Fibroblast of villous mesenchyme (primary cell): ENCODE measurements at places on chromosomes 1 and 21. TPM values are rescaled to one million over a fixed set of nuclear protein-coding genes. Genes with fewer than 3 reads are reported as not detected.

Gene RABIF
- 5.5 and 6.9 TPM in 2 replicates for total RNA-seq

Gene CSF3R
- total RNA-seq = 0.32 TPM in 1 of 2 replicates, not detected in the other

Gene DNAJC28
- total RNA-seq = 1.9 and 2.2 TPM in 2 replicates

Gene DIO1
- total RNA-seq = not detected in 2 replicates

Gene ATAD3C
- total RNA-seq = under 0.01 and 0.32 TPM in 2 replicates

Gene CAPN8
- total RNA-seq = not detected in 2 replicates

Gene KRTAP11-1
- not detected in 2 replicates for total RNA-seq

Gene KRTAP13-2
- not detected in 2 replicates for total RNA-seq

Gene ZNF670
- 2.9 and 4.3 TPM in 2 replicates for total RNA-seq

GRCh38 chr1:45260244-45260643 lies 53.8 kb upstream of the ZSWIM5 start:
- peak; percentile 20 for DNase-seq

DNA sequence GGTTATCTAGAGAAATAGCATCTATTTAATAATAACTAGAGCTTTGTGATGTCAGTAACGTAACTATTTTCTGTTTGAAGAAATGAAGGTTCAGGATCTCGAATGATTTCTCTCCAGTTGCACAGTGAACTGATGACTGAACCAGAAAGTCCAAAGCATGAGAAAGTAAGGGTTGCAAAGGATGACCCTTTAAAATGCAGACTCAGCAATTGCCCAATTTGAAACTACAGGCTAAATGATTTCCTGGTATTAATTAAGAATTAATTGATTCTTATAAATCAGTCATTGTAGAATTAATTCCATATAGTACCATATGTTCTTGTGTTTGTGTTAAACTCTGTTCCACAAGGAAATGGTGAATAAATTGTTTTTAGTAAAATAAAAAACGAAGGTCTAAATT lies 318.6 kb downstream of the NFIA start:
- DNase-seq = no peak

- no peak for DNase-seq
Observed at GRCh38 chr1:192729500-192729899, 79.3 kb upstream of the RGS2 start.

GRCh38 chr1:177915641-177916040 lies 54.2 kb downstream of the SEC16B start:
- DNase-seq = no peak

GRCh38 chr1:60978421-60979357 lies 103.7 kb upstream of the NFIA start:
- peak; percentile 65 for DNase-seq

GRCh38 chr1:16204634-16205333 lies 7.7 kb downstream of the ARHGEF19 start:
- DNase-seq = peak; percentile 26

GRCh38 chr1:236716160-236716559 lies 29.9 kb downstream of the ACTN2 start:
- no peak for DNase-seq

DNA sequence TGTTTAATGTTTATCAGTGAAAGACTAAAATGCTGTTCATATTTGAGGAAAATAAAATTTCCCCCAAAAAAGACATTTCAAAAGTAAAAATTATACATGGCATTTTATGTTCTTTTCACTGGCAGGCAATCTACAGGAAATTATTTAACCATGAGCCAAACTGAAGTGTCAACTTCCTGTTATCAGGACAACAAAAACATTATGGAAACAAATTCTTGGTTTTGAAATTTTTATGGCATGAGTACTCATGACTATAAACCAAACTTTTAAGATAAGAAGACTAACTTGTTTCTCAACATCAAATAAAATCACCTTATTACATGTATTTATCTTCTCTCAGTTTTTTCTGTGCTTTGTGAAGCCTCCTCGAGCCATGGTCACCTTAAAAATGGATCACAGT lies 698.6 kb downstream of the LTN1 start:
- DNase-seq = peak; percentile 88

DNA sequence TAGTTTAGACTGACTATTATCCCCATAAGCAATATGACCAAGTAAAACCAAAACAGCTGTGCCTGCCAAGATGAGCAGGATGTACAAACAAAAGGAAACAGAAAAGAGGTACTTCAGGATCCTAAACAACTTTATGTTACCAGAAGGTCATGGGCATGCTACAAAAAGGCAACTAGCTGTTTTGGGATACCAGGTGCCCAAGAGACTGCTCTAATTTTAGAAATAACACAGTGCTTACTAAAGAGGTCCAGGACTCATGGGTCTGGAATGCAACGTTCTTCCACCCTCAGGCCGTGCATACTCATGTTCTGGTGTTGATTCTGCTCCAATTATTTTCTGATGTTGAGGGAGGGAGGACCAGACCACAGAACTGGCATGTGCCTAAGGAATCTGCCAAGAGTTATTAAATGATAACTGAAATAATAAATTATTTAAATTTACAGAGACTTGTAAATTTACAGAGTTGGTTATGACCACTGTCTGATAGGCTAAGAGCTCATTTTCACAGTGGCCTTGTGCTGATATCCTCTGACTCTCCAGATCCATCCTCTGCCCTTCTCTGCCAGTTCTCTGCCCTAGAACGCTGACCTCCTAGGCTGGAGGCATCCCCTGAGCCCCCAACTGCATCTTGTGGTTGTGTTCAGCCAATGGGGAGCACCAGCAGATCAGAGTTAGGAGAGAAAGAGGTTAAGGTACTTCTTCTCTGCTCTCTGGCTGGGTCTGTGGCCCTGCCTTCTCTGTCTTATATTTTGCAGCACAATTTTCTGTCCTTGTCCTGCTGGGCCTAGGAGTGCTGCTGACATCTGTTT lies 37.7 kb upstream of the BCL10 start:
- peak; percentile 77 for DNase-seq

DNA sequence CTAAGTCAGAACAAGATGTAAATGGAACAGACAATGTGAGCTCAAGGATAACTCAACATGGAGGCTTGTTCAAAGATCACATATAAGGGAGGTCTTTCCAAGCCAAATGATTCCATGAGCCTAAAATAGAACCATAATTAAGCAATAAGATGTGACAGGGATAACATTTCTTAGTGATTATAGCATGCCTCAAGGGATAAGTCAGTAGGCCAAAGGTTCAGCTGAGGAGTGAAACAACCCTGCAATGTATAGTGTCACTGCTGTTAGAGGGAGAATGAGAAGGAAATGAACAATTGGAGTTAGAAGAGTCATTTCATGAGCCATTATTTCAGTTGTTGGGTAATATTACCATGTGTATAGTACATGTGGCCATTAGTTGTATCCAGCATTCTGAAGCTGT lies 25.0 kb downstream of the GORAB start:
- peak; percentile 47 for DNase-seq

DNA sequence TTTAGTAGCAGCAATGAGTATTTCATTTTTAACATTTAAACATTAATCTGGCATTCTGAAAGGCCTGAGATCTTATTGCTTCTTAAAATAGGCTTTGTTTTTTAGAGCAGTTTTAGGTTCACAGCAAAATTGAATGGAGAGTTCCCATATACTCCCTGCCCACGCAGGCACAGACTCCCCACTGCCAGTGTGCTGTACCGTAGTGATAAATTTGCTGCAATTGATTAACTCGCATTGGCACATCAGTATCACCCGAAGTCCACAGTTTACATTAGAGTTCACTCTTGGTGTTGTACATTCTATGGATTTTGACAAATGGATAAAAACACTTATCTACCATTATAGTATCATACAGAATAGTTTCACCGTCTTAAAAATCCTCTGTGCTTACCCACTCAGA lies 71.8 kb upstream of the ERRFI1 start:
- DNase-seq = no peak

DNA sequence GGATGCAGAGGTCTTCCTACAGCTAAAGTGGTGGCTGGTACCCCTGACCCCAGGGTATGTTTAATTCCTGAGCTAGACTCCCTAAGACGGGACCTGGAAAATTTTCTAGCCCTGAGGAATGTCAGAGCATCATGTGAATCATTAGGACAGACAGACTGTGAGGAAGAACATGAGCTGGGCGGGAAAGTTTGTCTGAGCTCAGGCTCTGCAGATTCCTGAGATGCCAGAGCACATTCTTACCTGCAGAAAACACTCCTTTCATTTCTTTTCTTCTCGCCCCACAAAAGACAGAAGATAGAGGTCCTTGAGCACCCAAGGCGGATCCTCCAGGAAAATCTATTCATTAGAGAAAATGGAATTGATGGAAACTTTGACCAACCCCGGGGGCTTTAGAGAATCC lies 6.5 kb downstream of the CAPN2 start:
- DNase-seq = no peak

DNA sequence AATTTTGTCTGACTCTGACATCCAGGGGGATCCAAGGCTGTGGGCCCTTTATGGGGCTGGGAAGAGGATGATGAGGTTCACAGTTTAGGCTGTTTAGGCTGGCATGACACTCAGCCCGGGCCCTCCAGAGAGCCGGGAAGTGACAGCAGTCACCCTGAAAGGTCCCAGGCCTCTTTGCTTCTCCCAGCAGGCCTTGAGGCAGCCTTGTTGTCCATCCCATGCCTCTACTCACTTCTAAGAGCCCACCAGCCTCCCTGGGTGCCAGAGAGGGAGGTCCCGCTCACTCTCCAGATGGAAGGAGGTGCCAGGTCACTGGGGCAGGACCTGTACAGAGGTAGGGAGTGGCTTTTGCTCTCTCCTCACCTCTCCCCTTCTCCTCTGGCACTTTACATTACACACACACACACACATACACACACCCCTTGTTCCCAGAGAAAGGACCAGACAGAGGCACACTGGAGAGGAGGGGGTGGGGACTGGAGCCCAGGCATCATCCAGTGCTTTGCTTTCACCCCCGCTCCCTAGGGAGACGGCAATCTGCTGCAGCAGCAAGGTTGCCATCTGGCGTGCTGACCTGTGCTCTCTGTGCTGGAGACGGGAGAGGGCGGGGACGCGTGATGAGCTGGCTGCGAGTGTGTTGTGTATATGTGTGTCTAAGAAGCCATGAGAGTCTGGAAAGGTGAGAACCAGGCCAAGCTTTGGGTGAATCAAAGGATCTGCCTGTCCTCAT lies 4.6 kb downstream of the KLHDC8A start:
- peak; percentile 63 for DNase-seq

DNA sequence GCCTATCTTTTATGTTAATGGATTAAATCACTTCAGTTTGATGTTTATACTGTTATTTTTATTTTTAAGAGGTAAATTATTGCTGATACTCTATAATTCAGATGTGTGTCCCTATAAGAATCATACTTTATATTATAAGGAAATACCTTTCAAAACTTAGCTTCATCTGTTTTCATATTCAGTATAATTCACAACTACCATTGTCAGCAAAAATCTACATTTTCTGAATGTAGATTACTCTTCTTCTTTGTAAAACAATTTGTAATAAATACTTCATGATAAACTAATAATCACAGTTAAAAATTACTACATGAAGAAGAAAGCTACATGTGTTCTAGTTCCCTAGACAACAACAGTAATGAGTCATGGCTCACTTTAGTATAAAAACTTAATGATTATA lies 115.4 kb upstream of the SERTAD4 start:
- no peak for DNase-seq

DNA sequence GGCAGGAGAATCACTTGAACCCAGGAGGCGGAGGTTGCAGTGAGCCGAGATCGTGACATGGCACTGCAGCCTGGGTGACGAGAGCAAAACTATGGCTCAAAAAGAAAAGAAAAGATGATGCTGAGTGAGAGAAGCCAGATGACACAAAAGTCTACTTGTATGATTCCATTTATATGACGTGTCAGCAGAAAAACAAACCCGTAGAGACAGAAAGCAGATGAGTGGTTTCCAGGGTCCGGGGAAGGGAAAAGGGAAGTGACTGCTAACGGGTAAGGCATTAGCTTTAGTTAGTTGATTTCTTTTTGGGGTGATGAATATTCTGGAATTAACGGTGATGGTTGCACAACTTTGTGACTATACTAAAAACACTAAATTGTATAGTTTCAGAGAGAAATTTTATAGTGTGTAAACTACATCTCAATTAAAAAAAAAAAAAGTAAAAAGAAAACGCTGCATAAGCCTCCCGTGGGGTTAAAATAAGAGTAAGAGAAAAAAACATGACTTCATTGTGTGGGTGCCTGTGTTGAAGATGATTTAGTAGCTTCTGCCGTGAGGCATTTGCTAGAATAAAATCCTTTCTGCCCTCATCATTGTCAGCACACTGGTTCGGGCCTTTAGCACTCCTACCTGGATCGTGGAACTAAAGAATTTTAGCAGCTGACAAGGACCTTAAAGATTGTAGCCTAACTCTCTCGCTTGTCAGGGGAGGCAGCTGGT lies 24.7 kb upstream of the ATP5PO start:
- peak; percentile 96 for DNase-seq

- peak; percentile 26 for DNase-seq
Observed at GRCh38 chr1:84785271-84786036, 95.2 kb upstream of the SSX2IP start.

- DNase-seq = no peak
Observed at GRCh38 chr1:39663559-39663958, 8.3 kb downstream of the NT5C1A start.

DNA sequence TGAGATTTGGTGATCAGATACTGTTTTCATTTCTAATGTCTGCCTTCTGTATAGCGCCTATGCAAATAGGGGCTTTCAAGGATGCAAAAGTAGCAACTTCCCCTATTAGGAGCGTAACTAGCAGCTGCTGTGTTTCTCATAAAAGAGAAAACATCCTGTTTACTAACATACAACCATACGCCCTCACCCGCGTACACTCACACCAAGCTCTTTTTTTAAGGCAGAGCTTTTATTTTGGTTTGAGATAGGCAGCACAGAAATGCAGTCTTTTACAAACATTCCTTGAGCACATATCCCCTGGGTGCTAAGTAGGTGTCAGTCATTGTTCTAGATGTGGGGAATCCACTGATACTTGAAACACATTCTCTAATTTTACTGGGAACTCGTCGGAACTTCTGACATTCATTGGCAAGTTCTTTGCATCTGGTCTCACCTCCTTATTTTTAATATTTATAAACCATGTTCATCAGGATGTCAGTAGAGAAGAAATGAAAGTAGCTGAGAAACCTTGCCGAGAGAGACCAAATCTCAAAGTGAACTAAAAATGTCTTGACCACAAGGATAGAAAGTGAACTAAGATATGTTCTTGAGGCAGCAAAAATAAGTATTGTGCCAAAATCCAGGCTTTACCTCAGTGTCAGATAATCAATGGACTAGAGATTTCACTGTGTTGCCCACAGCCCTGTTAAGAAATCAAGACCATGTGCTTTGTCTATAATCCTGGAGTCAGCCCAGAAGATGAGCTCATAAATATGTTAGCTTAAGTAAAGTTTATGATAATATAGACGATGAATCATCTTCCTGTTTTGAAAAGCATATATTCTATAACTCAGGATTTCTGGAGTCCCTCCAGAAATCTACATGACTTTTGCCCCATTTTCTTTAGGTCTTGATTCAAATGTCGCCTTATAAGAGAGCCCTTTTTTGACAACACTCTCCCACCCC lies 350.9 kb downstream of the ST6GALNAC3 start:
- DNase-seq = peak; percentile 90

DNA sequence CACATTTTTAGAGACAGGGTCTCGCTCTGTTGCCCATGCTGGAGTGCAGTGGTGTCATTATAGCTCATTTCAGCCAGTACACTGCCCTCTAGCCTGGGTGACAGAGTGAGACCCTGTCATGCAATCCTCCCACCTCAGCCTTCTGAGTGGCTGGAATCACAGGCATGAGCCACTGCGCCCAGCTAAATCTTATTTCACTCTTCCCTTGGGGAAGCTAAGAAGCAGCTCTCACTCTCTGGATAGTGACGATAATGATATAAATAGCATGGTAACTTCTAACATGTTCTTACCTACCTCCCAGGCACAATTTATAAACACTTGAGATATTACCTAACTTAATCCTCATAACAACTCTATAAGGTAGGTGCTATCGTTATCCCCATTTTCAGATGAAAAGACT lies 24.9 kb downstream of the IQGAP3 start:
- no peak for DNase-seq

GRCh38 chr1:10698726-10699469 lies 97.5 kb downstream of the CASZ1 start:
- DNase-seq = no peak
